Glutamatergic neuron (in vitro differentiated cells): ENCODE measurements at places on chromosomes 5 and 9.

DNA sequence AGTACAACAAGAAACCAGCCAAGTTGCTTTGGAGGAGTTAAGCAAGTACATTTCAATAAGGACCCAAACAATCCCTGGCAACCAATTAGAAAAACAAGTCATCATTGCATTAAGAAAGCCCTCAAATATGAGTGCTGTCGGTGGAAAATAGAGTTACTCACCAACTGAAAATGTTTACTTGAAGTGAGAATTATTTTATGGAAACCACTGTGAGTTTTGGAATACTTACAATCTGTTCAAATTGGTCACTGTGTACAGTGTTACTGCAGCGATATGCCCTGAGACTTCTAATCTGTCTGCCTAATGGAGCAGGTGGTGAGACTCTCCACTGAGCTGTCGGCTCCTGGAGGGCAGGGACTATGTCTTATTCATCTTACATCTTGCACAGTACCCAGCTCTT is 1073.2 kb upstream of the DMAC1 start:
- no peak for DNase-seq

DNA sequence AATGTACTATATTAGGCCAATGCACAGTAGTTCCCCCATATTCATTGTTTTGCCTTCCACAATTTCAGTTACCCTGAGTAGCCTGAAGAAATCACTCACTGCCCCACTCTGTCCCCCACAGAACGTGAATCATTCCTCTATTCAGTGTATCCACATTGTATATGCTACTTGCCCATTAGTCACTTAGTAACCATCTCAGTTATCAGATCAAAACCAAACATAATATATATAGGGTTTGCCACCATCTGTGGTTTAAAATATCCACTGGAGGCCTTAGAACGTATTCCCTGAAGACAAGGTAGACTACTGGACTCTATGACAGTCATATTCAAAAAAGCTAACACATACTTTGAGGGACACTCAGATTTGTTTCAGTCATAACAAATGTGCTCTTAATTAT is 465.7 kb upstream of the RGMB start:
- no peak for DNase-seq

DNA sequence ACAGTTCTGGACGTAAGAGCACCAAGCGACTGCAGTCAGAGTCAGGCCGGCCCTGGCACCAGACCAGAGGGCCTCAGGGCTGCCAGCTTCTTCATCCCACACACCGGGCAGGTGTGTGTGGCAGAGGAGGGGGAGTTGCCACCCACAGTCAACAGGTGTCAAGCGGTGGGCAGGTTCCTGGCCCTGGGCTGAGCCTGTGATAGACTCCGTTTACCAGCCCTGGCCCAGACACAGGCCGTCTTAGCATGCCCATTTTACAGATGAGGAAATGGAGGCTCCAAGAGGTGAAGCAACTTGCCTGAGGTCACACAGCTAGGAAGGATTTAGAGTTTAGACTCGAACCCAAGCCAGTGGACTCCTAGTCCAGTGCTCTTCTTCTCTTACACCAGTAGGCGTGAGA is 71.8 kb downstream of the HMCN2 start:
- DNase-seq = no peak

DNA sequence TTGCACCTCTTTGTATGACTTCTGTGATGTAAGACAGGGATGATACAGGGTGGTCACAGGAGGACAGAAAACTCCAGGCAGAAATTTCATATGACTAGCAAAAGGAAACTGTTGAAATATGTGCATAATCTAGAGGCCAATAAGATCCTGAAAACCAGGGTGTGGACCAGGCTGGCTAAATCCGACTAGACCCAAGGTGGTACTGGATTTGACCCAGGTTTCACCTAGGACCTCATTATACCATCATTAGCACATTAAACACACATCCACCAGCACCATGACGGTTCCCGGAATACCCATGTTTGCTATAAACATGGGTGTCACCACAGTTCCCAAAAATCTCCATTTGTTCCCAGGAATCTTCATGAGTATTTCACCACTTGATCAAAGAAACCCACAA is 517.1 kb downstream of the ZNF608 start:
- no peak for DNase-seq

GRCh38 chr9:135864447-135865049 is 42.8 kb downstream of the CAMSAP1 start:
- DNase-seq = peak; percentile 87

- no peak for DNase-seq
Measured at GRCh38 chr5:55694152-55694830, 17.8 kb downstream of the SLC38A9 start.

DNA sequence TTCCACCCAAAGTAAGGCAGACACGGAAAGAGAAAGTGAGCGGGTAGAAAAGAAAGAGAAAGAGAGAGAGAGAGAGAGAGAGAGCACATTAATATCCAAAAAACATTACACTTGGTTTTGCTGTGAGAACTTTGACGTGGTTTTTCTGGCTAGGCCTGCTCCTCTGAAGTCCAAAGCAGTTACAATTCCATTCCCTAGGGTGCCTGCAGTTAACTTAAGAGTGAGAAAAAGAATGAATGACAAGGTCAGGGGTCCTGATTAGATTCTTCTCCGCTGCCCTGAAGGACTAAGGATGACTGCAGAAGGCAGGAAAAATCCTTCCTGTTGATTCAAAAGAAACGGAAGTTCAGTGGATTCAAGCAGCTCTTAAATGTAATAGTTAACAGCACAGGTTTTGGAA is 589.8 kb downstream of the PRELID2 start:
- DNase-seq = no peak

DNA sequence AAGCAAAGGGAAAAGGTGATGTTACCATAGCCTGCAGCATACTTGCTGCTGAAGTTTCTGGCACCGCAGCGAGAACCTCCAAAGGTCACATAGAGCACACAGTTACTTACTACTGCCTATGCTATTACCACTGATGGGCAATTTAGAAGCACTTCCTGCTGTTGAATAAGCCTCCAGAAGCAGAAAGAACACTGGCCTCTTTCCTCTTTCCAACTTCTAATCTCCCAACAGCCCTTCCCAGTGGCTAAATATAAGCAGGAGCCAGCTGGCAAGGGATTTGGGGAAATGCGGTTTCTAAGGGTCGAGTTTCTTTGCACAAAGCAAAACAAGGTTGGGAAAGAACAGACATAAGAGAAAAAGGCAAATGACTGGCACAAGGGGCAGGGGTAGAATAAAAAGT is 669.2 kb upstream of the ACO1 start:
- no peak for DNase-seq

- DNase-seq = no peak
Measured at GRCh38 chr5:123144096-123144495, 55.1 kb downstream of the PRDM6 start.

DNA sequence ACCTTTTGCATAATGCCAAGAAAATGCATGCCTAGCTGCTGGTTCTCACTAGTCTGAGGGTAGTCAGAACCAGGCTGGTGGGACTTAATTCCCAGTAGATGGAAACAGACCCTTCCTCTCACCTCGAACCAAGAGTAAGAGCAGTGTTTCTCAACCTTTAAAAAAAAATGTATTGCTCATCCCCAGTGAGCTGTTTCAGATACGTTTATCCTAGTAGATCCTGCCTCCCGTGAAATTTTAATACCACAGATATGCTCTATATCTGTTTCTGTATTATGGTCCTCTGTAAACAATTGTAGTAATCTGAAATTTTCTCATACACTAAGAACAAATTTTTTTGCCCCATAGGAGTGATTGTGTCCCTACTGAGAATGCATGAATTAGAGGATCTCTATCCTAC is 86.2 kb downstream of the TEK start:
- no peak for DNase-seq

GRCh38 chr5:102902135-102902448 is 147.0 kb downstream of the PAM start:
- DNase-seq = no peak

GRCh38 chr5:14572385-14572784 is 9.2 kb upstream of the OTULINL start:
- no peak for DNase-seq

DNA sequence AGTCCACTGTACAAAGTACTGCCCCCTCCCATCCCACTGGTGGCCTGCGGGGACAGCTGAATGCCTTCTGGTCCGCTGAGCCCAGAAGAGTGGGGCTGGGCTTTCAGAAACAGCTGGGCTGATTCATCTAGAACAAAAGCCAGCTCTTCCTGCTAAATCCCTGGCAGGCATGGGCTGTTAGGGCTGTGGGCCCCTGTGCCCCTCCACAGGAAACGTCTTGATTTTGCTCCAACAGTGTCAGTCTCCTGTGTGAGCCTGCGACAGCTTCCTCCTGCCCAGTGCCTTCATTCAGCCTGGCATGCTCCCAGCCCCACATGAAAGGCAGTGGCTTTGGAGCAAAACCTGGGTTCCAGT is 6.9 kb upstream of the GSN start:
- no peak for DNase-seq

DNA sequence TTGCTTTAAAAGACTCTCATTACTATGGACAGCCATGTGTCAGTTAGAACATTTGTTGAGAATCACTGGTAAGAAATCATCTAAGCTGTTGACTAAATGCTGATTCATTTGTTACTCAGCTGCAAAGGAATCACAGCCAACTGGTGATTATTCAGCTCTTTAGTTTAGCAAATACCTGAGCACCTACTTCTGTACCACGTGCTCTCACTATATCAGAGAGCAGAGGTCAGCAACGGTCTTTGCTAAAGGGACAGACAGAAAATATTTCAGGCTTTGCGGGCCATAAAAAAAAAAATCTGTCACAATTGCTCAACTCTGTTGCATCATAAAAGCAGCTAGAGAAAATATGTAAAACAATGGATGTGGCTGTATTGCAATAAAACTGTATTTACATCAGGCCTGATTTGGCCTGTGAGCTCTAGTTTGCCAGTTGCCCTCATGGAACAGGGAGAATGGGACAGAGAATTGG is 377.6 kb downstream of the DNAH5 start:
- DNase-seq = no peak

DNA sequence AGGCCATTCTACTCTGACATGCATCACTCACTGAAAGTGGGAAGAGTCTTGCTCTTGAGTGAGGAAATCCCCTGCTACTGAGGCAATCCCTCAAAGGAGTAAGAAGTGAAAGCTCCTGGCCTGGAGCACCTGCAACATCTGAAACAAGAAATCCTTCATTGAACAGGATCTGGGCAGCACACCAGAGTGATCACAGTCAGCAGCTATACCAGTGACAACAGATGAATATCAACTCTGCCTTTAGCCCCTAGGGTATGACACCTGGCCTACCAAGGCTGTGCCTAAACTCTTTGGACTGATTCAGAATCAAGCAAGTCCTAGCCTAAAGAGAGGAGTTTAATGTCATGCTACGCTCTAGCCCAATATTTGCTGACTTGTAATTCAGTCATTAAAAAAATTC is 156.2 kb upstream of the CCDC152 start:
- DNase-seq = no peak

DNA sequence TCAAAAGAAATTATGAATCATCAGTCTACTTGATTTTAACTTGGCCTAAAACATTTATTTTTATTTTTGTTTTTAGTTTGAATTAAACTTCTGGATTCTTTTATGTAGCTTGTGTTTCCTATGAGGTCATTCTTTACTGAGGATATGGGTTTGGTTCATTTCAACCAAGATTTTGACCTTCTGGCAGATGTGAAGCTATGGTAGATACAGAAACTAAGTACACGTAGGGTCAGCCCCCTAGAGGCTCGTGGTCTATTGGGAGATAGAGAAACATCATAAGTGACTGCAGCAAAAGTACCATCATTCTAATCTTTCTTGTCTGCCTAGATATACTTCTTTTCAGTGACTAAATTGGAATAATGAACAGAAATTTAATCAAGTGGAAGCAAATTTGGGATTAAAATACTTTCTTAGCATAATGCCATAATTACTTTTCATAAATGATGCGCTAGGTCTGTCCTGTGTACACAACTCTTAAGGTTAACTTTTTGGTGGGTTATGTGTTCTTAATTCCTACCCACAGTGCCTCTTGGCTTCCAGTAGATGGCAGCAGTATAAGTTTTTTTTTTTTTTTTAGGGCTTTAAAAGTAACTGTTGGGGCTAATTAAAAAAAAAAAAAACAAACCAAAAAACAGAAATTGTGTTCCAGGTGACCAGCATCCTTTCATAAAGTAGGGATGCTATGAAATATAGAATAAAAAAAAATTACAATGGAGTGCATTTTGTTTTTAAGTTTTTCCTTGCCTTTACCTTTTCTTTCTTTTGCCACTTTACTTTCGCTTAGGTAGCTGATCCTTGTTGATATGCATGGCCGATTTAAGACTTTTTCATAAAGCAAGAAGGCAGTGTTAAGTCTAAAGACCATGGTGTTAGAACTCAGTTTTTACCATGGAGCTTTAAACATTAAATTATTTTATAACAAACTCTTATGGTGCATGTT is 49.9 kb downstream of the LRRTM2 start:
- DNase-seq = no peak

DNA sequence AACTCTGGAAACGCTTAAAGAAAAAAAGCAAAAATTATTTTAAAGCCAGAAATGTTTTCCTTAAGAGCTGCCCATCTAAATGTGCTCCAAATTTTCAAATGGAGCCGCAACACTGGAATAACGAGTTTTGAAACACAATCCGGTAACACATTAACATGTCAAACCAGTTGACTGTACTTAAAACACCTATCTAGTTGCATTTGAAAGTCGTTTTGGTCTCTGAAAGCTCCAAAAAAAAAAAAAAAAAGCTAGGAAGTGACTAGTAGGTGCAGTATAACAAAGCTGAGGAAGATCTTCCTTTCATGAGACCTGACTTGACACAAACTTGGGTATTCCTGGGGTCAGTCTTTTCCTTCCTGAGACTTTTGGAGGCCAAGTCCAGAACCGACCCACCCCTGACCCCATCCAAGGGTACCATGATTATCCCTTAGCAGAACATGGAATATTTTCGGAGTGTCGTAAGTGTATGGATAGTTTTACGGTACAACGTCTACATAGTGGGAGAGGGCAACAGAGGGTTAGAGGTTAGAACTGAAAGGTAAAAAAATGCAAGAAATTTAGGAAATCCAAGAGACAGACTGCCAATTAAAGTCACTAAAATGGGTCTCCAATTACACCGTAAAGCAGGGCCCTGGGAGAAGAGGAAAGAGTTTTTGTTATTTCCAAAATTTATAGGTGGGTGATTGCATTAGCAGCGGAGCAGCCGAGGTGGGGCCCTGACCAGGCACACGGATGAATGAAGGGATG is 812 bp downstream of the CETN3 start:
- no peak for DNase-seq

DNA sequence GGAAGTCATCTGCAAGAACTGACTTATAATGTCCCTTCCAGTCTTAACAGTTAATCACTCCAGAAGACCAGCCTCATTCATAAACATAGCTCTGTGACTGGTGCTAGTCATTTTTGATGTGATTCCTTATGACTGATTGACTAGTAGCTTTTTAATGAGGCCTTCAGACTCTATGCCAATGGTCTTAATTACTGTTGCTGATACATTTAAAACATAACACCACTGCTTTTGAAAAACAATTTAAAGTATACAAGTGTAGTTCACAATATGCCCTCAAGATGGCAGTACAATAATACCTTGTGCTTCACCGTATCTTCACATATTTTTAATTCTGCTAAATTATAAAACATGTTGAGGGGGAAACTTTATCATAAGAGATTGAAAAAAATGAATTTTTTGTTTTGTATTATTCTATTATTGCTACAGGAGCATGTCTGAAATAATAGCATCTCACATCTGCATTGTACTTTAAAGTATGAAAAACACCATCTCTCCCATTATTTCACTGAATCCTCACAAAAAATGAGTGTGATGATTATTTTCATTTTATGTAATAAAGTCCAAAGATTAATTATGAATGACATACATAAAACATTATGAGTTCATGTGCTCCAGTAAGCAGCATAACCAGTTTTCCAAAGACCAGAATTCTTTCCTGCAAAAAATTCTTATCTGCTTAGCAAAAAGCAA is 55.2 kb upstream of the SHISAL2B start:
- no peak for DNase-seq
